ENCODE measurements at places on chromosomes 16 and 17. TPM values are rescaled to one million over a fixed set of nuclear protein-coding genes. Genes with fewer than 3 reads are reported as not detected.

DNA sequence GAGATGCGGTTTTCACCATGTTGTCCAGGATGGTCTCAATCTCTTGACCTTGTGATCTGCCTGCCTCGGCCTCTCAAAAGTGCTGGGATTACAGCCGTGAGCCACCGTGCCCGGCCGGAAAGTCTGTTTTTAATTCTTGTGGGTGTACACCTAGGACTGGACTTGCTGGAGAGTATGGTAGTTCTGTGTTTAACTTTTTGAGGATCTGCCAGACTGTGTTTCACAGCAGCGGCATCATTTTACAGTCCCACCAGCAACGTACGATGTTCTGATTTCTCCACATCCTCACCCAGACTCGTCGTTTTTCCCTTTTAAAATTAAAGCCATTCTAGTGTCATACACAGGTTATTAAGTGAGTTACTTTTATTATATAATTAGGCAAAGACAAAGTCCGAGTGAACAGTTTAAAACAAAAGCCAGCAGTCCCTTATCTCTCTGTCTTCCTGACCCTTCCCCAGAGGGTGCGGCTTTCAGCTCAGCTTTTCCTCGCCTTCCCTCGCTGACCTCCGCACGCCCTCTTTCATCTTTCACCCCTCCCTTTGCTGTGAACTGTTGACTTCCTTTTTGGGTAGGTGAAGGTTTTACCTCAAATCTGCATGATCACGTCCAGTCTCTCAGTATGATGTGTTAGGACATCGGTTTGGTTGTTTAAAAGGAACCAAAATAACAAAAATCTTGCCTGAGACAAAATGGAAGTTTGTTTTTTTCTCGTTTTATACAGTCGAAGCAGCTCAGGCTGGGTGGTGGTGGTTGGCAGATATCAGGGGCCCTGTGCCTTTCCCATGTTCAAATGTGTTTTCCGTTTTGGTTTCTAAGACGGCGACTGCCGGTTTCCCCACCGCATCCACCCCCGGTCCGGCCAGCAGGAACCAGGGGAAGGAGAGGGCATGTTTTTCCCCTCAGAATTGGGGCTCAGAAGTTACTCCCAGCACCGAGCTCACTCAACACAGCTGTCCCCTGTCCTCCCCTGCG is 18.0 kb downstream of the FAM234A start:
- DNase-seq = no peak

Gene ANKRD40CL
- not detected for total RNA-seq

- no peak for DNase-seq
Observed at GRCh38 chr17:73911726-73912372, 267.6 kb upstream of the SDK2 start.

Gene CHST4
- total RNA-seq = not detected

- DNase-seq = no peak
Observed at GRCh38 chr16:76931186-76931585, 259.8 kb upstream of the MON1B start.

DNA sequence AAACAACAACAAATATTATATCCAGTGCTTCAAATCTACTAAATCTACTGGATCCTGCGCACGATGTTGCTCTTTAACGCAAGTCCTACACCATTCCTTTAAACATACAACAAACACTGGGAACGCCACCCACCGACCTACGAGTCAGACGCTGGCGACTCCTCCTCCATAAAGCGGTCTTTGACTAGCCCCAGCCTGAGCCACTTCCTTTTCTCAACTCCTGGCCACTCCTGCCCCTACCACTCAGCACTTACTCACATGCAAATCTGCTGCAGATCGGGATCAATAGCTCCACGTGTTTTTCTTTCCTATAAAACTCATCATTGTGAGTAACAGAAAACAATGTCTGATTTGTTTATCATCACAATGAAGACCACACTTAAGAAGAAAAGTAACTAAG is 32.8 kb upstream of the MNT start:
- DNase-seq = no peak

Data from NCI-H460 (cell line).